ENCODE measurements at places on chromosomes 7 and 10.

GRCh38 chr7:127514499-127514898 lies 70.9 kb downstream of the GCC1 start:
- no peak for DNase-seq

- DNase-seq = no peak
These were observed 33.4 kb downstream of the VWDE start for GRCh38 chr7:12370249-12370648.

GRCh38 chr10:44517635-44518034 lies 132.7 kb upstream of the CXCL12 start:
- no peak for DNase-seq

- DNase-seq = no peak
These were observed 9.9 kb downstream of the RHEB start for GRCh38 chr7:151509670-151510333.

DNA sequence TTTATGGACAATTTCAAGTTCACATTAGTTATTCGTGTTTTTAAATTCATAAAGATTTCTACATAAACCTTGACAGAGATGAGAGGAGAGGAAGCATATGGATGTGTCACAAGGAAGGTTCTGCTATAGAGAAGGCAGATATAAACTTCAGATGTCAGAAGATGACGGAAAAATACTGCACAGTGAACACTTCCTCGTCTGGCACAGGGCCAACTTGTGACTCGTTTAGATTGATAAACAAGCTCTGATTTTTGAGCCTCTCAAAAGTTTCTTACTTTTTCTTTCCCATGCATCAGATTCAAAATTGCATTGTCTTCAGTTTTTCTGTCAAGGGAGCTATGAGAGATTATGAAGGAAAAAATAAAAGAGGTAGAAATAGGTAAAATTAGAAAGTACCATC lies 156.4 kb upstream of the MINDY3 start:
- DNase-seq = no peak

DNA sequence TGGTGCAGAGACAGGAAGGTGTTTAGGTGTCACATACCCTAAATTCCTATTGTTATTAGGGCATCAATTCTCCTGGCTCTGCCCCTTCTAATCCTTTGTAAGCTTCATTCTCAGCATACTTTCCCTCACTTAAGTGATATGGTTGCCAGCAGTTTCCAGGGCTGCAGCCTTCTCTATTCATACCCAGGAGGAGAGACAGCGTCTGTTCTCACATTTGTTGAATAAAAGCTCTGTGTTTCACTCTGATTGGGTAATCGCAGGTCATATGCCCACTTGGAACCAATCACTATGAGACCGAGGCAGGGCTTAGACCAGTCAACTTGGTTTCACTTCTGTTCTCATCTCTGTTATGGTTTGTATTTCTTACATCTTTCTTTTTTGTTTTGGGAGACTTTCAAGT lies 109.6 kb upstream of the MTPN start:
- peak; percentile 79 for DNase-seq

DNA sequence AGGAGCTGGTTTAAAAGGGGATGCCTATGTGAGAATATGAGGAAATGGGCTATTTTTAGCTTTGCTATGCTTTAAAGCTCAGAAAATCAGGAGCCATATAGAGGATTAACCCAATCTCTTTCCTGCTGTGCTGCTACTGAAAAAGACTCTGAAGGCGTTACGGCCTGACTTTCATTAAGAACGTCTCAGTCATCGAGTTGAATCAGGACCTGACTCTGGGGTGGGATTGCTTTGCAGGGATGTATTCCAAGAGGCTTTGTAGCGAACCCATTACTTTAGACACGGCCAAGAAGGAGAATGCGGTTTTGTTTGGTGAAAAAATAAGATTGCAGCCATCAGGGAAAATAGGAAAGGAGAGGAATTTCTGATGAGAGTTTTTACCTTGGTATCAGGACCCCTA lies 426.9 kb downstream of the CCSER2 start:
- DNase-seq = no peak

GRCh38 chr10:88116971-88117626 lies 253.7 kb downstream of the PTEN start:
- DNase-seq = no peak

GRCh38 chr10:96700374-96701099 lies 19.8 kb downstream of the PIK3AP1 start:
- no peak for DNase-seq

DNA sequence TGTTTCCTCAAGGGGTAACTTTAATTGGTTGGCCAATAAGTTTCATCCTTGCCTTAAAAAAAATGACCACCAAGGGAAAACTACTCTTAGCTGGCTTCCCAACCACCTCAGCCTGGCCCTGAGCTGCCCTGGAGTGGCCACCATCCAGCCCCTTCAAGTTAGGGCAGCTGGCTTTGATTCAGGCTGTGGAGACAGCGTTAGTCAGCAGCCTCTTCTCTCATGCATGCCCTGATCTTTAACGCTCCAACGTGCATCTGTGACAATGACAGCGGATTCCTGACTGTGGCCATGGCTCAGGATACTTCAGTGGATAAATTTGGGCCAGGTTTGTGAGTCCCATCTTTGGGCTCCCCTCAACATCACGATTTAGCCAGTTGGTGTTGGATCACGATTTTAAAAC lies 111.6 kb downstream of the RBM20 start:
- DNase-seq = no peak

GRCh38 chr10:100370714-100371481 lies 23.9 kb downstream of the SCD start:
- peak; percentile 73 for DNase-seq

GRCh38 chr7:70098133-70098561 lies 499.9 kb downstream of the AUTS2 start:
- no peak for DNase-seq

GRCh38 chr7:2182461-2182860 lies 50.3 kb downstream of the MAD1L1 start:
- no peak for DNase-seq

DNA sequence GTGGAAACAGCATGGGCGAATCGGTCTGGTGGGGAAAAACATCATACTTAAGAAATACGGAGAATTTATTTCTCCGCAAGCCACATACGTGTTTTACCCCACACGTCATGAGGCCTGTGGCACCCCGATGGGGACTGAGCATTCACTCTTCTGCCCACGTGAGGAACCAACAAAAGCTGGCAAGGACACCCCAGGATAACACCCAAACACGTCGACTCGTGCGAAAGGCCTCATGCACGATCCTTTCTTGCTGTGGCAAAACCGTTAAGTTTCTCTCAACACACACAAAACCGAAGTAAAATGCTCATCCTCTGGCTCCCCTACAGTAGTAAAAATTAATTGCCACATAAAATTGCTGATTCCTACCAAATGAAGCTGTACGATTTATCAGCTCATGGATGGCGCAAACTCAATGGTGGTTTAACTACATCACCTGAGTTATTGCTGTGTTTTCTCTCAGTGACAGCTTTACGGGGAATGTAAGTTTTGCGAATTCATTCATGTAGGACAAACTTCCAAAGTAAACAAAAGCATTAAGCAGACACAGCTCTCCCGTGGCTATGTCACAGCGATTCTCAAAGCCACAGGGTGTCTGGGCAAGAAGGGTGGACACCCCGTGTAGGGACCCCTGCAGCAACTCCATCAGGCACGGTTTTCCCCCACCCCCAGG lies 97.0 kb downstream of the CTBP2 start:
- DNase-seq = no peak

DNA sequence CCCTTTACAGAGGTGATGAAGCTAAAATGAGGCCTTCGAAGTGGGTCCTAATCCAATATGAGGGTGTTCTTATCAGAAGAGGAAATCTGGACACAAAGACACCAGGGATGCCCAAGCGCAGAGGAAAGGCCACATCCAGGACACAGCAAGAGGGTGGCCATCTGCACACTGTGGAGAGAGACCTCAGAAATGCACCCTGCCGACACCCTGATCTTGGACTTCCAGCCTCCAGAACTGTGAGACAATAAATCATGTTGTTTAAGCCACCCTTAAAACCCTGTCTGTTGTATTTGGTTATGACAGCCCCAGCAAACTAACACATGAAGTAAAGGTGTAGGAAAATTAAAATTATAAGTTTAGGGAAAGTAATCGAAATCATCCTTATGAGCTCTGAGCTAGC lies 64.0 kb downstream of the CDC123 start:
- no peak for DNase-seq

DNA sequence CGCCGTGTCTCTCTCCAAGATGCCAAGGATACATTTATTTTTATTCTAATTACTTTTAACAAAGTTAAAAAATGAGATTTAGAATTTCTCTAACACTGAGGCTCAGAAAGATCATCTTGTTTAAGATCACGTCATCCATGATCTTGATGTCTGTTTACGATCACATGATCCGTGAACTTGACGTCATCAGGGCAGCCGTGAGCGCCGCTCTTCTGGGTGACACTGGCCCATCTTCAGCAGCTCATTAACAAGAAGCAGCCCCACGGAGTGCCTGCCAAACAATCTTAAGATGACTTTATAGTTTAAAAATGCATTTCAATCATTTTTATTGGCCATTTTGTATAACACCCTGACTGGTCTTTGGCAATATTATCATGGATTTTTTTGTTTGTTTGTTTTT lies 291.1 kb upstream of the PRKCQ start:
- DNase-seq = no peak

- no peak for DNase-seq
These were observed 279.9 kb downstream of the NEBL start for GRCh38 chr10:20616918-20617810.

- DNase-seq = no peak
These were observed 19.9 kb downstream of the STMP1 start for GRCh38 chr7:135682191-135682590.

GRCh38 chr10:120437541-120437940 lies 19.5 kb upstream of the PLPP4 start:
- DNase-seq = no peak

GRCh38 chr10:48535416-48536155 lies 69.3 kb downstream of the ARHGAP22 start:
- DNase-seq = no peak

DNA sequence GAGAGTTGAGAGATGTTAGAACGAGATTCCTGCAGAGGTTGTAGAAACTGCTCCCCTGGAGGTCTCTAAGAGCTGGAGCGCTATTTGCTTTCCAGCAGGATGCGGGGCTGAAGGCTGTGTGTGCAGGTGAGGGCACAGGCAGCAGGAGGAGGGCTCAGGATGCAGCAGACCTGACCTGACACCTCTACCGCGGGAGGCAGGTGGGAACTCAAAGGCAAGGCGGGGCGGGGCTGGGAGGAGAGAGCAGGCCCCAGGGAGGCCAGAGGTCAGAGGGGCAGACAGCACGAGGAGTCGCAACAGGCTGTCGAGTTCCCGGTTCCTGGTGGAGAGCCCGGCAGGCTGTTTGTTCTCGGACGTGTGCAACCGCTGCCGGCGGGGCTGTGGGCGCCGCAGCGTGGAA lies 7.9 kb upstream of the CRTAC1 start:
- no peak for DNase-seq

DNA sequence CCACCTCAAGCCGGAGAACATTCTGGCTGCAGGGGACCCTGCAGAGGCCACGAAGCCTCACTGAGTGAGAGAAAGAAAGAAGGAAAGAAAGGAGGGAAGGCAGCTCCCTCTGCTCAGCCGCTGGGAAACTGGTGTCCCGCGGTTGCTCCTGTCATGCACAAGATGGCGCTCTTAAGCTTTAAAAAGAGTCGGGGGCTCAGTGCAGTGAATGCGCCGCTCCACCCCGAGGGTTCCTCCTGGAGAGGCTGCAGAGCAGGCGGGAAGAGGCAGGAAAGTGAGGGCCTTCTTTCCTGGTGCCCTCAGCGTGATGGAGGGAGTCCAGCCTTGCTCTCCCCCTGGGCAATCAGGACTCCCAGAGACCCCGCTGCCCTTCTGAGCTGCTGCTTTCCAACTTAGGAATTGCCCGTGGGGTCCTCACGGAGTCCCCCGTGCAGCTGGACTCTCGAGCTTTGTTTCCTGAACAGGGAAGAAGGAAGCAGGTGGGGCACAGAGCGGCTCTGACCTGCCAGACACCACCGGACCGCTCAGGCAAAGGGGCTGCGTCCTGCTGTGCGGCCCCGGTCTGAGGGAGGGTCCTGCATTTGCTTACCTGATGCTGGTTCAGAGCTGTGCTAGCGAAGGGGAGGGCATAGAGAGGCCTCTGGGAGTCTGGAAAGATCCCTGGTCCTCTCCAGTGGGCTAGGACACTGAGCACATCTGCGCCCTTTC lies 141.9 kb upstream of the MKI67 start:
- no peak for DNase-seq

DNA sequence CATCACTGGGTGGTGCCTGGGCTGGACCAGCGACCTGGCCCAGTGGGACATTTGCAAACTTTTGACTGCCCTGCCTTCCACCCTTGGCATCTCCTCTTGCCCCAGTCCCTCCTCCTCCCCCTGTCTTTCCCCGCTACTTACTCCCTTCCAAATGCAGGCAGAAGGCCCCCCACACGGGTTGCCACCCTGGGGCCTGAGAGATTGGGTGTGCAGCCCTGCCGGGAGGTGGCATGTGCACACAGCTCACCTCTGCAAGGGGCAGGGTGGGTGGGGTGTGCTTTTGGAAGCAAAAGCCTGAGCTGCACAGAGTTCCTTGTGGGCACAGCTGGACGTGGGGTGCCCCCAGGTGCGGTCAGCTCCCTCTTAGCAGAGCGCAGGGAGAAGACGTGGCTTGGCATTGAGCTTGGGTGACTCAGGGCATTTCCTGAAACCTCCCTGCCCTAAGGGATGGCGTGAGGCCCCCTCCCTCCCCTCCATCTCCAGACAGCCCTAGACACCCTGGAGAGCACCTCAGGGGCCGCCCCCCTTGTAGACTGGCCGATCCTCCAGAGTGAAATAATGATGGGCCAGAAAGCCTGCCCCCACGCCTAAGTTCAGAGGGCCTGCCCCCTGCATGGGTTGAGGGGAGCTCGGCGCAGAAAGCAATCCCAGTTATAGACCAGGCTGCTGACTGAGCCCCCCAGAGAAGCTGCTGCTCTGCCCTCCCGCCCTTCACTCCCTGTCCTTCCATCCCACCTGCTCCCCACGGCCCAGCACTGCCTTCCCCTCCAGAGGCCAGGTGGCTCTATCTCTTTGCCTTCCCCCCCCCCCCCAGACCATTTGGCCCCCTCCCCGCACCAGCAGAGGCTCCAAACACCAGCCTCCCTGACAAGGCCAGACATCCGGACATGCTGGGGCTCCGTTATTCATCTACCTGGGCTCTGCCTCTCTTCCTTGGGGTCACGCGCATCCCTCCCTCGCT lies 2.3 kb upstream of the SHH start:
- no peak for DNase-seq

- no peak for DNase-seq
These were observed 151.6 kb upstream of the TBX20 start for GRCh38 chr7:35405461-35405860.

GRCh38 chr7:79454361-79454960 lies 994 bp upstream of the MAGI2 start:
- DNase-seq = no peak

DNA sequence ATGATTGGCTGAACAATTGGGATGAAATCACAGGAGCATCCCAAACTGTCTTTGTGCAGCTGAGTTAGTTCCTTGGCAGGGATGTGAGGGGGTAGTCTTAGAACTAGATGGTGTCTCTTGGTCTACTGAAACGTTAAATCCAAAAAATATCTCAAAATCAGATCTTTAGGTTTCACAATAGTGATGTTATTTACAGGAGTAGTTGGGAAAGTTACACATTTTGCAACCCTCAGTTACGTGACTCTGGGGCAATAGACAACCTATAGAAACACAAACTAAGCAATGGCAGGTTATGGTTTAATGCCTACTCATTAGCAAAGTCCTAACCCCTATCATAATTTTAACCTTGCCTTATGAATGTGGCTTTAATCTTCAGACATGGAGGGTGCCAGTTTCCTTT lies 24.0 kb downstream of the PKD1L1 start:
- DNase-seq = no peak

Measured in body of pancreas (tissue), 4 donors.